ENCODE measurements at places on chromosomes 16 and 17.

DNA sequence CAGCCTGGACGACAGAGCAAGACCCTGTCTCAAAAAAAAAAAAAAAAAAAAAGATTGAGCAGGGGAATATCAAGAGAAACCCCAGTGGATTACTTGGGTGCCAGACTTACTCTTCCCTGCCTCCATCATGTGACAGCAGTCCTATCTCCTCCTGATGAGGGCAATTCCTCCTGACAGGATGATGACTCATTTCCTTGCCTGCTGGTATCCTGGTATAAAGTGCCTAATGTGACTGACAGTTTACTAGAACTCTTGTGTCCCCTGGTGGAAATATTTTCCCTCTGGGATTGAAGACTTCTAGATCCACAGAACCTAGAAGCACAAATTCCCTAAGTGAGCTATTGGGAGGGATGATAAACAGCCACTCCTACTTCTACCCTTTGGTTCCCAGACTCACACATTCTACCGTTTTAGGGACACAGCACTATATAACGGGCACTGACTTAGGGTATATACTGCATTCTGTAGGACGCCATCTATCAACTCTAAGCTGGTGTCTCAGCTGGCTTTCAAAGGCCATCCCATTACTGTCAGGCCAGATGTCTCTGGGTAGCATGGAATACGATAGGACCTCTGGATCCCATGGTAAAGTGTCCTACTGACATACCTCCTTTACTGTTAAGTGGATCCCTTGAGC, 114.6 kb upstream of the MED13 start:
- DNase-seq, result no peak

DNA sequence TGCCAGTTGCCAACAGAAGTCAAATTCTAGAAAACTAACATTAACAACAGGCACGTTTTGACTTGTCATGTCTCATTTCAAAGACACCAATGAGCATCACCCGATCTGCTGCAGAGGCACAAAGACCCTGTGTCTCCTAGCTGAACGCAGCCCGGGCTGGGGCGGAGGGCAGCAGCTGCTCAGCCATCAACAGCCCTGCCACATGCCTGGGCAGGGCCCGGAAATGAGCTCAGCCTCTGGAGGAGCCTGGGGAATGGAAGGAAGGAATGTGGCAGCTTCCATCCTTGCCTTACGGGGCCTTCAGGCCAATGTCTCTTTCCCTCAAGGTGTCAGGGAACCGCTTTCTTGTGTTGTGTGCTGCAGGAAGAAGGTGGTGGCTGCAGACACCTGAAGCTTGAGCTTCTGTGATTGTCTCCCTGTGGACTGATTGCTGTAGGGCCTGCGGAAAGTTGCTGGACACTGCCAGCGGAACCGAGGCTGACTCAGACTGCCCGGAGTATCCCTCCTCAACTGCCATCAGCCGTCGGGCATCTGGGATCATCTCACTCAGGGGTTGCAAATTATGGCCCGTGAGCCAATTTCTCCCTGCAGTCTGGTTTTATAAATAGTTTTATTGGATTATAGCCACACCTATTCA, 7.3 kb downstream of the CDH13 start:
- no peak for DNase-seq

GRCh38 chr17:7035591-7036368, at the start of gene SLC16A13:
Gene SLC16A13, plus strand, starts transcription at chr17:7036015. Its CDS starts 368 bp downstream, at chr17:7036383.
- peak; percentile 87 for DNase-seq

GRCh38 chr17:57788725-57789124, 43.6 kb upstream of the CCDC182 start:
- DNase-seq, result no peak

- peak; percentile 5 for DNase-seq
These were observed 9.1 kb upstream of the PPP1R1B start for GRCh38 chr17:39617446-39618245.

DNA sequence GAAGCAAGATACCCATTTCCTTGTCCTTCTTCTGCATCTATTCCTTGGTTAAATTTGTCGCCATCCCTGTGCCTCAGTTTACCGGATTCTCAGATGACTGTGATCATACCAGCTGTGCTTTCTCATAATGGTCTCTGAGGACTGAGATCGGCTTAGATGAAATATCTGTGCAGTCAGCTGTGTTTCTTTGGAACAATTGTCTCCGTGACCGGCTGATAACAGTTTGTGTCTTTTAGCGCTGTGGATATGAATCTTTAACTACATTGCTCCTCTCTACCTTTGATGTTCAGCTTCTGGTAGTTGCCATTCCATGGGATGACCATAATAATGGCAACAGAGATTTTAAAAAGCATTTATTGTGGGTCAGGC, 473 bp downstream of the FTO start:
- no peak for DNase-seq

- no peak for DNase-seq
These were observed 14.9 kb downstream of the SLC4A1 start for GRCh38 chr17:44253006-44253405.

DNA sequence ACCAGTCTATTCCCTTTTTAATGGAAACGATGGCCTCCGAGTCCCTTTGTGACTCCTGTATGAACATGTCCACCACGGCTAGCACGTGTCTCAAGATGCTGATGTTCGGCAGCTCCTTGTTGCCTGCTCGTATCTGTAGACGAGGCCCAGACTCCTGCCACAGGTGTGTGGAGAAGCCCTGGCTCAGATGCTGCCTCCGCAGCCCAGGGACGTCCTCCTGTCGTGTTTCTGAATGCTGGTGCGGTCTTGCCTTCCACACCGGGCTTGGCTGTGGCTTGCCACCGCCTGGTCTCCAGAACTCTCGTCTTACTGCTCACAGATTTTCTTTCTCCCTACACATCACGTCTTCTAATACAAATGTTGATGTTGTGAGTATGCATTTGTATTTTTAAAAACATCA, 17.0 kb downstream of the FOXF1 start:
- DNase-seq, result no peak

DNA sequence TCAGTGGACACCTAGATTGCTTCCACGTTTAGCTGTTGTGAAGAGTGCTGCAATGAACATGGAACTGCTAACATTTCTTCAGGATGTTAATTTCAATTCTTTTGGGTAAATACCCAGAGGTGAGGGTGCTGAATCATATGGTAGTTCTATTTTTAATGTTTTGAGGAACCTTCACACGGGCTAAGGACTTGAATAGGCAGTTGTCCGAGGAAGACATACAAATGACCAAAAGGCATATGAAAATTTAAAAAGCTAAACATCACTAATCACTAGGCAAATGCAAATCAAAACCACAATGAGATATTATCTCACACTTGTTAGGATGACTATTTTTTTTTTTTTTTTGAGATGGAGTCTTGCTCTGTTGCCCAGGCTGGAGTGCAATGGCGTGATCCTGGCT, 173.3 kb downstream of the PRKCB start:
- DNase-seq, result no peak

DNA sequence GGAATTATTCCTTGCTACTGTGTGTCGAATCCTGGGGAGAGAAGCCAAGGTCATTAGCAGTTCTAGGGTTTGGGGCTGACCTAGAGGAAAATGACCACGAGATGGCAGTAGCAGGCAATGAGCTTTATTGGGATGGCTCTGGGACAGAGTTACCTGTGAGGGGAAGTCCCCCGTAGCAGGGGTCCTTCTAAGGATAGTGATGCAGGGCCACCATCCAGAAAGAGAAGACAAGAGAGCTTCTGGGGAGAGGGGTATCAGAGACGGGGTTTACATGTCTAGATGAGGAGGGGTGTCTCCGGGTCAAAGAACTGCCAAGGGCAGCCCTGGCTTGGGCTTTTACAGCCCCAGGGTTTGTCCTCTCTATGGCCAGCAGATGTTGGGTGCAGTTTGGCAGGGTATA, 6.4 kb upstream of the GGT6 start:
- no peak for DNase-seq

GRCh38 chr16:50315346-50315997, 49.1 kb downstream of the ADCY7 start:
- DNase-seq, result no peak

DNA sequence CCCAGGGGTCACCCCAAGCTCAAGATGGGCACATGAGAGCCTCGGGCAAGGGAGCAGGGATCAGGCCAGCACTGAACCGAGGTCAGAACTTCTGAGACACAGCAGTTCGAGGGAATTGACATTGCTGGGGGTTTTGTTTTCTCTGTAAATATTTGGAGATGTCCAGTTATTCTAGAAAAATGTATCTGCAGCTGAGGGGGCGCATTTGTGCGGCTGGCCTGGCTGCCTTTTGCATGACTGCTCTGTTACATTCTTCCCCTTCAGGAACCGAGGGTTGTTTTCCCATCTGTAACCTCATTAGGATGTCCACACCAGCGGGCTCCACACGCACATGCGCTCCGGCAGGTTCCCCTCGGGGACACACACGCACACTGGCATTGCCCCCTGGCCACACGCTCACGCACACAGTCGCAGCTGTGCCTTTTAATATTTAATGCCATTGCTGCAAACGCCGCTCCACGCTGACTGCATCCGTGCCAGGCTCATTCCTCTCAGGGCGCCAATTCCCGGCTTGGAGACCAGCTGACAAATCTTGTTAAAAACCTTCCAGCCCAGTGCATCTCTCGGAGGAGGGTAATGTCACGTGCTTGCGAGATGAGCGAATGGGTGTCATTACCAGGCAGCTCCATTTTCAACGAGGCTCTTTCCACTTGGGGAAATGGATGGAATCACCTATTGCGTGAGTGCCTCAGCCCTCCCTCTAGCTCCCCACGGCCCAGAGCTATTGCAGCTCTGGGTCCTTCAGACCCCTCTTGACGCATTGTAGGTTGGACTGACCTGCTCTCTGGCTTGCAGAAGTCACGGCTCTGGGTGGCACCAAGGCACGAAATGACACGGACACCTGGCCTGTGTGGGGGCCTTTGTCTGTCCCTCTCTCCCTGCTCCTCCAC, 13.1 kb downstream of the CCR7 start:
- peak; percentile 97 for DNase-seq

- DNase-seq, result peak; percentile 90
These were observed 22.6 kb downstream of the ZNF213 start for GRCh38 chr16:3157229-3158025.

- DNase-seq, result no peak
These were observed 115.5 kb upstream of the SMURF2 start for GRCh38 chr17:64777415-64778239.

DNA sequence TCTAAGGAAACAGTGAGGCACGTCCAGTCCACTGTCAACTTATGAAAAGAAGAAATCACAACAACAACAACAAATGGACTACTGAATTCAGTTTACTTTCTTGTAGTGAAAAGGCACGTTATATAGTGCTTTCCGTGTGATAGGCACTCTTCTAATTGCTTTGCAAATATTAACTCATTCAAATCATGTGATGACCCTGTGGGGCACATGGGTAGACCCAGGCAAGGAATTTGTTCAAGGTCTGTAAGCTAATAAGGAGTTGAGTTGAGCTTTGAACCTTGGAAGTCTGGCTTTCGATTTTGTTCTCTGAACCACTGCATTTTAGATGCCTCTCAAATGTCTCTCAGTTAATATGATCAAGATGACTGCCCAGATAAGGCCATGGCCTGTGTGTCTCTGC, 295.1 kb upstream of the RBFOX1 start:
- DNase-seq, result no peak

DNA sequence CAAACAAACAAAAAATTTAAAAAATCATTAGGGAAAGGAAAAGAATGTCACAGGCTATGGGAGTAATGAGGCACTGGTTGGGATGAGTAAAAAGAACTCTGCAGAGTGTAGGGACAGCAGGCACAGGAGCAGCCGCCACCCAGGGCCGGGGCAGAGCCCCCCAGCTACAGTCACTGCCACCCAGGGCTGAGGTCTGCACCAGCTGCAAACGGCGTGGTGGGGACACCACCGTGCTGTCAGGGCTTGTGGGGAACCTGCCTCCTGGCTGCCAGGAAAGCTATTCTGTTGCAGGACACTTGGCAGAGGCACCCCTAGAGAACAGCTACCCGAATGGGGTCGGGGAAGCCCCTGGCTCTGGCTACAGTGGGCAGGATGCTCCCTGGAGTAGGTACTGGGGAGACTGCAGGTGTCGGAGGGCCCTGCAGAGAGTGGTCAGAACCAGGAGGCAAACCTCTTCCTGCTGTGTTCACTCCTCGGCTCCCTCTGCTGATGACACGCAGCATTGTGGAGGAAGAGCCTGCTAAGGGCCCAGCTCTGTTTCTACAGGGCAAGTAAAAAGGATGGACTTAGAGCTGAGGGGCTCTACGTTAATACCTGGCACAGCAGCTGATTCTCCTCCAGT, 32.3 kb upstream of the CAPN15 start:
- DNase-seq, result no peak

- no peak for DNase-seq
These were observed 250.6 kb upstream of the ZFHX3 start for GRCh38 chr16:73298562-73298961.

Data from AG09319 (cell line).